ENCODE measurements at places on chromosomes 12 and 14. TPM values are rescaled to one million over a fixed set of nuclear protein-coding genes. Genes with fewer than 3 reads are reported as not detected.

The KRT77 gene
- not detected for total RNA-seq

The CLEC4C gene
- not detected for total RNA-seq

The GUCY2C gene
- total RNA-seq, result not detected

The ARHGEF40 gene
- 20.9 TPM for total RNA-seq

The FOXN4 gene
- not detected for total RNA-seq

The PTGDR gene
- not detected for total RNA-seq

The MUCL1 gene
- total RNA-seq, result not detected

The P2RX2 gene
- not detected for total RNA-seq

The PRH2 gene
- not detected for total RNA-seq

The SLC10A1 gene
- not detected for total RNA-seq

All from myometrial cell (primary cell).